ENCODE measurements at places on chromosomes 2 and 18. TPM values are rescaled to one million over a fixed set of nuclear protein-coding genes. Genes with fewer than 3 reads are reported as not detected.

The CPLX4 gene
- total RNA-seq, result not detected

The MORN2 gene
- total RNA-seq, result 6.6 TPM

The ACOXL gene
- total RNA-seq, result not detected

DNA sequence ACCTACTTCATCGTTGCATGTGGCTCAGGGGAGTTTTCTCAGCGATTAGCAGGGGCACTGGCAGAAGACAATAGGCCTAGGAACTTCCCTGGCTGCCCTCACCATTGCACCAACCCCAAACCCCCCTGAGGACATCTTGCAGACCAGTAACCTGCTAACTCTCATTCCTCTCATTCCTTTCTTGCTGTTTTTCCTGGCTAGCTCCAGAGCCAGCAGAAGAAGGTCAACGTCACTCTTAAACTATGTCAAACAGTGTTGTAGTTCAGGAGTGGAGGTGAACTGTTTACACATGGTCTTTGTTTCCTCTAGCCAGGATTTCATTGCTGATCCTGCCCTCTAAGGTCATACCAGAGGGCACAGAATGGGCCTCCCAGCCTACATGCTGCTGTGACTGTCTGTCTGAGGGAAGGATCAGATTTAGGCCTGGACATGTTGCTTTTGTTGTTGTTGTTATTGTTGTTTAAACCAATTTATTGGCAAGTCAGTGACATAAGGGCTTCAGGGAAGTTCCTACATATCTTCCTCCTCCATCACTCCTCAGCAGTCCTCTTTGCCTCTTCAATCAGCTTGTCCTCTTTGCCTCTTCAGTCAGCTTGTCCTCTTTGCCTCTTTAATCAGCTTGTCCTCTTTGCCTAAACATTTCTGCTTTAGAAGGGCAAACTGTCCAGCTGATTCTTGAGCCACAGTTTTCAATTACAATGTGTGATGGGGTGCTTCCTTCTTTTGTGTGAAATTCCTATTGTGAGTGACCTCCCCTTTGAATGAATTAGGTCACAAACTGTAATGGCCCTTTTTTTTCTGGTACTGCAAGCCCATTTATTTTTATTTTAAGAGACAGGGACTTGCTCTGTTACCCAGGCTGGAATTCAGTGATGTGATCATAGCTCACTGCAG is 471.9 kb upstream of the TNP1 start:
- DNase-seq, result no peak
- H3K27ac ChIP-seq, result no peak overlapping the region
- no peak overlapping the region for H3K4me3 ChIP-seq
- H3K4me1 ChIP-seq, result no peaks in the 10 kb centered on the region

DNA sequence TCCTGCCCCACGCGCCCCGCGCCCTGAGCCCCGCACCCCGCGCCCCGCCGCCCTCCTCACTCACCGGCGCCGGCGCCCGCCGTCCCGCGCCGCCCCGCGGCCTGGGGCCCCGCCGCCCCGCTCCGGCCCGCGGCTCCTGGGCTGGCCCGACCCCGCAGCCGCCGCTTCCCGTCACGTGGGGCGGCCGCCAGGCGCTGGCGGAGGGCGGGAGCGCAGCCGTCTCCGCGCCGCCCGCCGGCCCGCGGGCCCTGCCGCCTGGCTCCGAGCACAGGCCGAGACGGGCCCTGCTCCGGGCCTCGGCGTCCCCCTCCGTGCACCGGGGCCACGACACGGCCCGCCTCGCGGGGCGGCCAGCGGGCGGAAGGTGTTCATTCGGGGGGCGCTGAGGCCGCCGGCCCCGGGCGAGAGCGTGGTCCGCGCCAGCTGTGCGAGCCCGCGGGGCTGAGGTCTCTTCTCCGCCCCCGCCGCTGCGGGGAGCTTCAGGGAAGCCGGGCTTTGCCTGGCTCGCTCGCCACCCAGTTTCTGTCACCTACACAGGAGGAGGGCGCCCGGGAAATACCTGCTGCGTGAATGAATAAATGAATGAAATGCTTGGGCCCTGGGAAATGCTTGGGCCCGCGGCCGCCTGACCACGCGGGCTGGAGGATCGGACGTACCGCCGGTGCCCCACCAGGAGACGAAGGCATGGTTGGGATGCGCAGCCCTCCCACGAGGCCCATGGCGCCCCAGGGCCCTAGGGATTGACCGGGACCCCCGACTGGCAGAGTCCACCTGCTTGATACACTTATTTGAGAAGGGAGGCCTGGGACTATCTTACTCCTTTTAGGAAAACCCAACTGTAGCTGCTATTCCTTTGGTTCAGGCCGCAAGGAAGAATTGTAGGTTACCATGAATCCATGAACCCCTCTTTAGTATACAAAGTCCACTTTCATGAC is at the start of gene TGFBRAP1:
TGFBRAP1 (minus strand) TSS at position 175 of the 935 bp plus-strand sequence. CDS start 21,434 bp downstream, outside the sequence.
- DNase-seq, result peak; percentile 71
- peak within 1 kb of the TSS; percentile 97 for H3K27ac ChIP-seq
- peaks cover 38% of the 10 kb centered on the region for H3K4me1 ChIP-seq
- peak within 1 kb of the TSS; percentile 98 for H3K4me3 ChIP-seq

GRCh38 chr2:134558208-134558830 is 160.5 kb downstream of the TMEM163 start:
- peaks cover 7% of the 10 kb centered on the region for H3K27me3 ChIP-seq
- H3K36me3 ChIP-seq, result no peaks in the 10 kb centered on the region
- H3K27ac ChIP-seq, result no peak overlapping the region
- no peak for DNase-seq
- H3K4me3 ChIP-seq, result no peak overlapping the region
- H3K4me1 ChIP-seq, result no peaks in the 10 kb centered on the region
